ENCODE measurements at places on chromosomes 3 and 15. TPM values are rescaled to one million over a fixed set of nuclear protein-coding genes. Genes with fewer than 3 reads are reported as not detected.

GRCh38 chr3:71111784-71112440 is 471.6 kb downstream of the FOXP1 start:
- DNase-seq, result peak; percentile 92

The TGM5 gene
- 0.20 TPM for total RNA-seq

DNA sequence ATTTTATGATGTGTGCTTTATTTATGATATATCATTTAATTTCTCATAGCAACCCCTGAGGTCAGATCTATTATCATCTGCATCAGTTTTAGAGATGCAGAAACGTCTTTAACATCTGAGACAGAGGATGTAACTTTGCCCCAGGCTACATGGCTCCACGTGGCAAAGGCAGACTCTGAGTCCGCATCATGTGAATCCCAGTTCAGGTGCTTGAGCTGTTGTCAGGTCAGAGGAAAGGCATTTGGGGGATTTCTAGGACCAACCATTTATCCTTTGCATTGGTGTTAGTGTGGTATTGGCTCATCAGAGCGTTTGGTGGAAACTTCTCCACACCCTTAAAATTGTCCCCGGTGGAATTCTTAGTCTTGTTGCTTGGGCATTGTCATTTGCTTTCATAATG is 10.8 kb downstream of the CACNA2D3 start:
- DNase-seq, result no peak

The MYO1E gene
- total RNA-seq, result 32.0 TPM

The HRG gene
- total RNA-seq, result not detected

The ZKSCAN7 gene
- total RNA-seq, result 0.10 TPM

- peak; percentile 95 for DNase-seq
Observed at GRCh38 chr3:43180027-43180426, 74.1 kb upstream of the POMGNT2 start.

- no peak for DNase-seq
Observed at GRCh38 chr3:175732017-175732416, 872.9 kb downstream of the NAALADL2 start.

GRCh38 chr15:56930669-56931313 is 12.3 kb downstream of the TCF12 start:
- no peak for DNase-seq

- DNase-seq, result peak; percentile 51
Observed at GRCh38 chr3:15795651-15796308, 2.0 kb downstream of the ANKRD28 start.

The MESD gene
- 25.2 TPM for total RNA-seq

The MUC13 gene
- 0.33 TPM for total RNA-seq

DNA sequence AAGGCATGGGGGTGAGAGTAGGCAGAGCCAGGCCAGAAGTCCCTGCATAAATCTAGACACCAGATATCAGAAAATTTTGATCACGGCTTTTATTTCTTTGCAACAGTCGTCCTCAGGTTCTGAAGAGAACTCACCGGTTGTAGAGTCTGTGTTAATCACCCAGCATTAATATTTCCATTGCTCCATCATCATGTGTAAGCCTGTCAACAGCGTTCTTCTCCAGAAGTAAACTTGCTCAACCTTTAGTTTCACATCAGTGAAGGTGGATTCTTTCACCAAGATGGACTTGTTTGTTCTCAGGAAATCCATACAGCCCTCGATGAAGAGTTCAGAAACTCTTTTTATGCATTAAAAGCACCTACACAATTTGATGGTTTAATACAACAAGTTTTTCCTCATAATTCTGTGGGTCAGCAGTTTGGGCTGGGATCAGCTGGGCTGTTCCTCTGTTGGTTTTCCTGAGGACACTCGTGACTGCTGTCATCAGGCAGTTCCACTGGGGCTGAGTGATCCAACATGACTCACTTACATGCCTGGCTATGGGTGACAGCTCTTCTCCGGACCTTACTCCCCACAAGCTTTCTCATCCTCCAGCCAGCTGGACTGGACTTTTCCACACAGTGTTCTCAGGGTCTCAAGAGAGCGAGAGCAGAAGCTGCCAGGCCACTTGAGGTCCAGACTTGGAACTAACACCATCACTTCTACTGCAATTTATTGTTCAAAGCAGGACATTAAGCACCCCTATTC is 303.4 kb downstream of the ZNF621 start:
- peak; percentile 74 for DNase-seq

DNA sequence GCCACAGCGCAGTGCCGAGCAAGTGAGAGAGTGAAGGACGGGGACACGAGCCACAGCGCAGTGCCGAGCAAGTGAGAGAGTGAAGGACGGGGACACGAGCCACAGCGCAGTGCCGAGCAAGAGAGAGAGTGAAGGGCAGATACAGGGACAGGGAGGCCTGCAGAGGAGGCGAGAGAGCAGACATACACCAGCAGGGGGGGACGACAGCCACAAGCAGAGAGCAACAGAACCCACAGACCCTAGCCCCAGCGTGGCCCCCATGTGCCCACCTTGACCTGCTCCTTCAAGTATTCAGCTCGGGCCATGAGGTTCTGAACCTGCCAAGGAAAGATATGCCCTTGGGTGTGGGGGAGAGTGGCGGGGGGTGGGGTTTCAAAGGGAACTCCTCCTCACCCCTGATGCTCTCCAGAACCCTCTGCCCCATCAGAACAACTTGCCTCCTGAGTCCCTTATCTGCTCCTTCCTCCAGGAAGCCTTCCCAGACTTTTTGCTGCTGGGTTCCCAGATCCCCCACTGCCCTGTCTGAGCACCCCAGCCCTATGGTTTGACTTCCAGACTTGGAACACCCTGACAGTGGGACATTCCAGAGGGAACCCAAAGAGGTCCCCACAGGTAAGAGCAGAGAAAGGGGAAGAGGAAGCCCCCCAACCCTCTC is 5.3 kb downstream of the ULK3 start:
- no peak for DNase-seq

DNA sequence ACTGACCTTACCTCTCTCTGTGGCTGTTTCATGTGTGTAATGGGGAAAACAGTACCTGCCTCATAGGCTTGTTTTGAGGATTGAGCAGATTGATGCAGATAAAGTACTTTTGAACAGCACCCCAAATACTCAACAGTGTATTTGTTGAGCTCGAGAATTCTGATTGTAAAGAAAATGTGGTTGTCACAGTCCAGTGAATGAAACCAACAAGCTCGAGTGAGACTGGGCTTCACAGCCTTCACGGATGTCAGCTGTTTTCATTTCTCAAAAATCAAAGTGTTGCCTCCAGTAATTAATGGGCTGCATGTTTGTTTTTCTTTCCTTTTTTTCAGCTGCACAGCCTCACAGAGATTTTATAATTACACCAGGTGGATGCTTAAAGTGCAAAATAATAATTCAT is 43.7 kb downstream of the PARP15 start:
- no peak for DNase-seq

The CNOT10 gene
- 41.2 TPM for total RNA-seq

The FBXO40 gene
- 0.05 TPM for total RNA-seq

The MORC1 gene
- 0.11 TPM for total RNA-seq

Data from HT1080 (cell line).